ENCODE measurements at places on chromosomes 3 and 15.
A peak's percentile ranks its signal among the peaks of the same experiment; 100 is the strongest.

DNA sequence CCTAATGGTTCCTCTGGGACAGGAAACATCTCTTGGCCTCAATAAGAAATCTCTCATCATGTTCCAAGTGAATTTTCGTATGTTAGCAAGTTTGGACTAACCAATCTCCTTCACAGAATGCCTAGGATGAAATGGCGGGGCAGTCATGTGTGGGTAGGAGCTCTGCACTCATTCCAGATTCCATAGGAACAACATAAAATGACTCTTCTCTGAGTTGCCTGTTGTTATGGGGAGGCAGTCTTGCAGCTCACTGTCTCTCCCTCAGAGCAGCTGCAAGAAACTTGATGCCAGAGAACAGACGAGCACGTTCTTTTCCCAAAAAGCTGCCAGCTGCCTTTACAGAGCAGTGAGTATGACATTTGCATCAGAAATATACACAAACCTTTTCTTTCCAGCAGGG lies 34.1 kb downstream of the SPATA12 start:
- no peak for DNase-seq

DNA sequence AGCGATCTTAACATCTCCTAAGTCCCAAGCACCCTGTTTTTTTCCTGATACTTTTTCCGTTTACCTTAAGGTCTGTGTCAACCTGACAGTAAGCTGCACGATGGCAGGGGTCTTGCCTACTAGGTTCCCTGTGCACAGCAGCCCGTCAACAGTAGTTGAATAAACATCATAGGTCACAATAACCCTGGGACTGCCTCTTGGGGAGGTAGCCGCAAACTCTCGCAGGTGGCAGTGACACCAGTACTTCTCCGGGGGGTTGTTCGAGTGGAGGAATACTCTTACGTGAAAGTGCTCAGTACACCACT lies 365 bp upstream of the PDCD6IP start:
- DNase-seq, result no peak

- DNase-seq, result no peak
Measured at GRCh38 chr3:52451237-52452083, 2.4 kb downstream of the TNNC1 start.

GRCh38 chr15:41900526-41901380 lies 6.9 kb upstream of the SPTBN5 start:
- DNase-seq, result no peak

GRCh38 chr15:66646308-66646707 lies 55.7 kb upstream of the SMAD6 start:
- no peak for DNase-seq

DNA sequence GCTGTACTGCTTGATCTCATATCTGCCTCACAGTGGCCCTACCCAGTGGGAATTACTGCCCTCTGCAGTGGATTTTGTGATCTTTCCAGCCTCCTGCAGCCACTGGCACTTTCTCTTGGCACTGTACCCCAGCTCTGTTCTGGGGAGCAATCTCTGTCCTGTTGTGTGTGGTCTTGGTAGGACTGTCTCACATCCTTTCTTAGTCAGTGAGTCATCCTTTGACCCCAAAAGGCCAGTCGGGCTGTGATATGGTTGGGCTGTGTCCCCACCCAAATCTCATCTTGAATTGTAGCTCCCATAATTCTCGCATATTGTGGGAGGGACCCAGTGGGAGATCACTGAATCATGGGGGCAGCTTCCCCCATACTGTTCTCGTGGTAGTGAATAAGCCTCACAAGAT lies 133.3 kb upstream of the TPM1 start:
- DNase-seq, result no peak

DNA sequence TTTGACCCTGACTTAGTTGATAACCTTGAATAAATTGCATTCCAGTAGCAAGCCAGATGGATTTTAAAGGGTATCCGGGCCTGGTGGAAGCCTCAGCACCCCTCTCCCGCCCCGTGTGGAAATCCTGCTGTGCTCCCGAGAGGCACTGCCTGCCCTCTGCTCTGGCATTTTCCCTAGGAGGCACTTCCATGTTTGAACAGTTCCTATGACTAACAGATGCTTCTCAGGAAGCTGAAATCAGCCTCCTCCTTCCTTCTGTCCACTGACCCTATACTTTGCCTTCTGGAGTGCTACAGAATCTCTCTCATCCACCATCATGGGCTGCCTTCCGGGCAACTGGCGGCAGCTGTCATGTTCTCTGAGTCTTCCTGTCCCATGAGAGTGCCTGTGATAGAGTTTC lies 90.8 kb downstream of the GABRG3 start:
- no peak for DNase-seq

DNA sequence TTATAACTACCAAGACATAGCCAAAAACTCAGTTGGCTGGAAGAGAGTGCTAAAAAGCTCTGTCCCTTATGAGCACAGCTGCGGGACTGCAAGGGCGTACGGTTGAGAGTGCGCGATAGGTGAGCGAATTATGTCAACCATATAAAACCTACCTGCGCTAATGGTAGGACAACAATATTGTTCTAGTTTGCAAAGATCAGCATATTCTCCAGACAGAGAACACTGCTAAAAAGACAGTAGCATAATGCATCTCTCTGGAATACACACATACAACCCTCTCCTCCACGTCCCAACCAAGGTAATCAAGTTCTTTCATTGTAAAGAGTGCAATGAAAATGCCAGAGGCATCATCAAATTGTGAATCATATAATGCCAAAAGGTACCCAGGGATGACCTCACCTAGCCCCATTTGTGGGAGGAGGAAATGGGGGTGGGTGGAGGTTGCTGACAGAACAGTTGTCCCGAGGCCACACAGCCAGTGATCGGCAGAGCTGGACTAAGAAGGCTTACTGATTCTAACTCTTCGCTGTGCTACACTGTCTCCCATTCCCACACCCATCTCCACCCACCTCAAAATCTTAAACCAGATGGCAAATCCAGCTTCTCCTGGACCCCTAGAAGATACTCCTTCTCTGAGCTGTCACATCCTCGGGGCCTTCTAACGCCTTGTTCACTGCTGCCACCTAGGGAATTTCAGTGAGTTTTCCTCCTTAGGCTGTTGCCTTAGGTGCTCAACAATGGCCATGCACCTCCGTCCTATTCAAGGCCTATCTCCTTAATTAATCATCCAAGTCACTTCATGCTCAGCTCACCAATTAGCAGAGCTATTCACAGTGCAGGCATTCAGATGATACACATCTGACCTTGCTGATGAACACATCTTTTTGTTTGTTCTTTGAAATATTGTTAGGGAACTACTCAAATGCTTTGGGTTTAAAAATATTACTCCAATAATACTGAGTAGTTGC lies 60.7 kb downstream of the RPL22L1 start:
- peak; percentile 4 for DNase-seq

Measured in CD4-positive, alpha-beta T cell treated with Interleukin-12 subunit alpha and Interleukin-12 subunit beta, for 1 hour (primary cell).